ENCODE measurements at places on chromosomes 12 and 14. TPM values are rescaled to one million over a fixed set of nuclear protein-coding genes. Genes with fewer than 3 reads are reported as not detected.

Gene ADAM21
- total RNA-seq: not detected

Gene TAS2R7
- not detected for total RNA-seq

Gene KRT71
- not detected for total RNA-seq

Gene NANOG
- total RNA-seq: not detected

Gene MFAP5
- total RNA-seq: 78.2 TPM

Gene TMEM119
- total RNA-seq: not detected

- no peak for DNase-seq
Measured at GRCh38 chr12:29794862-29795261, 11.1 kb upstream of the TMTC1 start.

GRCh38 chr14:53494587-53494986 is 341.5 kb upstream of the DDHD1 start:
- DNase-seq: no peak

Data from gastrocnemius medialis (tissue), 4 donors.